ENCODE measurements at places on chromosomes 2 and 18.

DNA sequence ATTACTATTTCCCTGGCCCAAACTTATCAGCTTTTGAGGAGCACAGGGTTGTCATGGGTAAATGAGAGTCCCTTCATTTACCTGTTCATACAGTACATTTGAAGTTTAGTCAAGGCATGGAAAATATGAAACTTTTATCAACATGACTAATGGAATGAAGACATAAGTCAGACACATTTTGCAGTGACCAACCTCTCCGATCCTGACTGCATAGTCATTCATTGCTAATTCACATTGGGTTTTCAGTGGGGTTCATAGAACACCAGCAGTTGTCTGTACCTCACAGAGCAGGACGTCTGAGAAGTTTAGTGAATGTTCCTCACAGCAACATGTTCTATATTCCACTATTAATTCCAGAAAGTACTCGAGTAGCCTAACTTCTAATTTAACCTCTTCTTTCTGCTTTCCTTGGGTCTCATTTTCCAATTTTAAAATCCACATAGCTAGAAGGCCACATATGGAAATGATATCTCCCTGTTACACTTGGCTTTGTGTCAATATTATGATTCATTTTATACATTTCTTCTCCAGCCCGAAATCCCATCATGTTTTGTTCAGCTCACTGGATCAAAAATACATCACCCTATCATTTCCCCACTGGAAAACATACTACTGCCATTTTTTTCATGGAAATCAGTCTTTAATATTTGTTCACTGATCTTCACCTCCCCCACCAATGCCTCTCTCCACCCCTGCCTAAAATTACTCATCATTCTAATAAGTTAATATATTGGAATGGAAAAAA is 65.9 kb downstream of the CDH20 start:
- no peak for DNase-seq

GRCh38 chr2:205776139-205776538 is 93.8 kb downstream of the NRP2 start:
- no peak for DNase-seq

DNA sequence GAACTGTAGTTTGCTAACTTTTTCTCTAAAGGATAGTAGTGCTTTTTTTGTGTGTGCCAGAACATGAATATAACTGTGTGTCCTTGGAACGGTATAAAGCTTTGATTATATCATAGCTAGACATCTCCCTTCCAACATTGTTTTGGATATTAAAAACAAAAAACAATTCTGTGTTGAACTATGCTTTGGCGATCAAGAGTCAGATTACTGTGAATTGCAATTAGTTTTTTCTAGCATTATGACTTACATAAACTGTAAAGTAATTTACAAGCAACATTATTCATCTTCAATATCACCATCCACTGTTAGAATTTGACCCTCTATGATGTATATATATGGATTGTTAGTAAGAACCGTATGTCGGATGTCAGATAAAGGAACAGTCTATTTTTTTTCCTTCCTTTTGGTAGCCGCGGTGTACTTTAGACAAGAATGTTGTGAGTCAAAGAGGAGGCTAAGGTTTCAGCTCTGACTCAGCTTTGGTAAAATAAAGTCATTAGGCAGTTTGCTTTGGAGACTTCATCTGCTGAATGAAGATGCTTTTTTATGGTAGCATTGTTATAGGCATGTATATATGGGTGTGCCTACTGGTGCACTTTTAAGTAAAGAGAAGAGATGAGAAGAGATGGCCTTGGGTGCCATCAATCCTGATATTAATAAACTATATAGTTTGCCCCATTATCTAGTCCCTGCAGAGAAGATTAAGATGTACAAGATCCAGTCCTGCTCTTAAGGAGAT is 76.4 kb downstream of the LTBP1 start:
- no peak for DNase-seq

DNA sequence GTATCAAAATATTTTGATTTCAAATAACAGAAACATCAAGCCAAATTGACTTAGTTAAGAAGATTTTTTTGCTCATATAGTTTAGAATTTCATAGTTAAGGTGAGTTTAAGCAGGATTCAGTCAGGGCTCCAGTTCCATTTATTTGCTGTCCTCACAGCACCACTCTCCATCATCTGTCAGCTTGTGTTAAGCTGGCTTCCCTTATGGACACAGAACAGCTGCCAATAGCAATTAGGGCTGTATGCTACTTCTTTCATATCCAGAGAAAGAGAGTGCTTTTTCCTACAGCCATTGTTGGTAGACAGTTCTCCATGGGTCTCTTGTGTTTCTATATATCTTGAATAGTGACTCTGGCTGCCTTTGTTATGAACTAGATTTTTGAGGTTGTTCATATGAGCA is 95.4 kb upstream of the CYP20A1 start:
- DNase-seq, result no peak

DNA sequence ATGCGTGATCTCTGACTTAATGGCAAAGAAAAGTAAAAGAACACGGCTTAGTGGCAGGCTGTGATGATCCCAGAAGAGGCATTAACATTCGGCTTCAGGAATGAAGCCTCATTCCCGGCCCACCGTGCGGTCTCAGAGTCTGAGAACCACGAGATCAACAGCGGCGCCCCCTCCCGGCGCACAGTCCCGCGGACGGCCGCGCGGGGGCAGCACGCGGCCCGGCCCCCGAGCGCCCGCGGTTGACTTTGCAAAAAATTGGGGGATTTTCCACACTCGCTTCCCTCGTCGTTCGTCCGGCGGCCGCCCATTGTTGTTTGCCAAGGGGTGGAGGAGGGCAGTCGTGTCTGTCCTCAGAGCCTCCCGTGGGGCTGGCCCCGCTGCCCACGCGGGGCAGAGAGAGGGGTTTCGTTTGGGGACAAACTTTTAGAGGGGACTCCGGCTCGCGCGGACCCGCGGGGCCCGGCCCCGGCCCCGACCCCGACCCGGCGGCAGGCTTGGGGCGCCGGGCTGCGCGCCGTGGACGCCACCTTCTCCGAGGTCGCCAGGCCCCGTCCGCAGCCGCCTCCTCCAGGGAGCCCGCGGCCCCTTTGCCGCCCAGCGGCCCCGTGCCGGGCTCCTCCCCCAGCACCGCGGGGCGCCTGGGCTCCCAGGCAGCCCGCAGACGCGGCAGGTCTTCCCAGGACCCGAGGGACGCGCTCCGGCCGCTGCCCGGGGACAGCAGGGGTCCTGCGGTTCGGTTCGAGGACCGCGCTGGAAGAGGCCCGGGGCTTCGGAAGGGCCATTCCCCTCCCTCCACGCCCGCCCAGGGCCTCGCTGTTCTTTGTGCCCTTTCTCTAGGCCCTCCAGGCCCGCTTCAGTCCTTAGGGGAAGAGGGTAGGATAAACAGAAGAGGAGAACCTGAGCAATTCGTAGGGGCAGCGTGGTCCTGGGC is 3.4 kb upstream of the HS6ST1 start:
- DNase-seq, result peak; percentile 85

GRCh38 chr2:127398239-127398590 is 10.4 kb upstream of the MAP3K2 start:
- no peak for DNase-seq

DNA sequence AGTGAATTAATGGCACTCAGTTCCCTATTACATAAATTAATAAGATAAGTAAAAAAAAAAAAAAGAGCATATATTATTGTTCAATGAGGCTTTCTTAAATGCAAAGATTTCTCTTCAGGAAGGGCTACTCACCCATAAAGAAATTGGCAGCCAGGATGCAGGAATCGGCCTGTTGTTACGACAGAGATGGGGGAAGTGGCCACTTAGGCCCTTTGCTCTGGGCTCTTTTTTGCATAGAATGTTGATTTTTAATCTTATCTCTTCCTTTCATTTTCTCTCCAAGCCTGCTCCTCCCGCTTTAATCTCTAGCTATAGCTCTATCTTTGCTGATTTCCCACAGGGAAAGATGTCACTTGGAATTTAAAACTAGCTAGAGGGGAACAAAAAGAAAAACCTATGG is 391.8 kb upstream of the CRIM1 start:
- DNase-seq, result no peak

DNA sequence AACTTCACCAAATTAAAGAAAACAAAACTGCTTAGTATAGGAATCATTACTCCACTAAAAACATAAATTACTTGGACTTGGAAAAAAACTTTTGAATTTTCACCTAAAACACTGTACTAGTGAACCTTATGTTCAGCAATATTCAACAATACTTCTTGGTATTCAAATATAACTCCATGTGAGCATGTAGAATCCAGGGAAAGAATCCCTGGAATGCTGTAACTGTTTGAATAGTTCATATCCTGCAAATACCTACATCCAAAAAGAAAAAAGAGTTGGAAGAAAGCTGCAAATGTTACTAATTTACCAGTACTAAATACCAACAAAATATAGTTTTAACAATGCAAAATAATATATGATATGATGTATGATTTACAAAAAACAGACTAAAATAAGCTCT is 65.4 kb downstream of the IKZF2 start:
- no peak for DNase-seq

GRCh38 chr2:8189316-8189715 is 492.5 kb upstream of the ID2 start:
- no peak for DNase-seq

DNA sequence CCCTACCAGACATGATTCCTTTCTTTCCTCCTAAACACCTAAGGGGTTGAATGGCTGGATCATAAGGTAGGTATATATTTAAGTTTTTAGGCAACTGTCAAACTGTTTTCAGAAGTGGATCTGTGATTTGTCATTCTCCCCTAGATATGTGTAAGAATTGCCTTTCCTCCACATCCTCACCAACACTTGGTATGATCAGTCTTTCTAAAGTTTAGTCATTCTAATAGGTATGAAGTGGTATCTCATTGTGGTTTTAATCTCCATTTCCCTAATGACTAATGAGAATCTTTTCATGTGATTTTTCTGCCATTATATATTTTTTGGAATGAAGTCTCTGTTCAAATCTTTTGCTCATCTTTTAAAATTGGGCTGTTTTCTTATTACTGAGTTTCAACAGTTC is 122.1 kb downstream of the TFCP2L1 start:
- no peak for DNase-seq

DNA sequence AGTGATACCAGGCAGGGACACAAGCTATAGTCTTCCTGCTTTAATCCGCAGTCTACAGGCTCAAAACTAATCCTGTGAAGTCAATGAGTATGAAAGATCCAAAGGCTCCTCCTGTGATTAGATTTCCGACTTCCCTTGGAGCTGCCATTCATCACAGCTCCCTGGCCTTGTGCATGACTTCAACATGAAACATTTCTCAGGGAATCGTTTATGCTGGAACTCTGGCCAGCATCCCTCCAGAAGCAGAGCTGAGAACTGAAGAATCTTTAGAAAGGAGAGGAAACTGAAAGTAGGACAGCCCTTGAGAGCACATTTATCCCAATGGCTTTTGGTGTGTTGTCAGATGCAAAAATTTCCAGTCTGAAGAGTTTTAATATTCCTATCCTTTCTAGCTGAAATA is 84.3 kb upstream of the SESTD1 start:
- no peak for DNase-seq

GRCh38 chr2:42493468-42494354 is at the start of gene KCNG3:
KCNG3 (minus strand) TSS chr2:42493982; CDS start chr2:42493501, 481 bp downstream.
- peak; percentile 79 for DNase-seq

DNA sequence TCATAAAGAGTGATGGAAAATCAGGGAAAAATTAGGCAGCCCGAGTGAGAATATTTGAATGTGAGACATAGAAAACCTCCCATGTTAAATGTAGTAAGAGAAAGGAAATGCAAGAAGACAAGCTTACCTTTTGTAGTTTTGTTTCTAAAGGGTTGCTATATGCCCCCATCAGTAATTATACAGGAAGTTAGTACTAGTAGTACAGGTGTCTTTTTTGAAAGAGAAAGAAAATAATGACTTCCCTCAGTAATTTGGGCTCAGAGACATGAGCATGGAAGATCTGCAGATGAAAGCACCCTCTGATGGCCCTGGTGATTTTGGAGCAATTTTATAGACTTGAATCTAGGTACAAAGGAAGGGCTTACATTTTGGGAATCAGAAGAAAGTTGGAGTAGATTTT is 80.8 kb downstream of the RHBDD1 start:
- no peak for DNase-seq

GRCh38 chr2:171958475-171958874 is 36.2 kb downstream of the HAT1 start:
- no peak for DNase-seq

DNA sequence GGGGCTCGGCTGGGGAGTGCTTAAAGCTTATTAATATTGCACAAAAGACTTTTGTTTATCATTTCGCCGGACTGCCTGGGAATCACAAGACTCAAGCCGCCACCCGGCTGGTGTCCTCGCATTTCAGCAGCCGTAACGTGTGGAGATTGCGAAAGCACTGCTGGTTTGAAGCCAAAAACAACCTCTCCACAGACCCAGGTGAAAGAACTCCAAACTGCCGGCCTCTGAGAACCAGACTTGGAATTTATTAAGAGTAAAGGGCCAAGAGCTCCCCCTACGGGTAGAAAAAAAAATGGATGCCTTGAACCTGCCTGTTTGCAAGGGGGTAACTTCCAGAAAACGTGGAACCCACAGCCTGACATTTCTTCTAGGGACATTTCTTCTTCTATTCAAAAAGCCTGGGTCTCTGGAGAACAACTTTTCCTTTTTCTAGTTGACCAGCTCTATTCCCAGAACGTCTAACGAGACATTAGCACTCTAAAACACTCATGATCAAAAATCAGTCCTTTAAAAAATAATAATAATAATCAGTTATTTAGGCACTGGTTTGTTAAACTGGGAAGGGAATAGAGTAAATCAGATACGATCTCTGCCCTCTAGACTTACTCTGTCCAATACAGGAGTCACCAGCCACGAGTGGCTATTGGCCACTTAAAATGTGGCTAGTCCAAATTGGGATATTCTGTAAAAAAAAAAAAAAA is 216.3 kb downstream of the C1D start:
- DNase-seq, result peak; percentile 3

- no peak for DNase-seq
Observed at GRCh38 chr18:66764230-66764629, 160.3 kb upstream of the CDH19 start.
